ENCODE measurements at places on chromosomes 7 and 10. TPM values are rescaled to one million over a fixed set of nuclear protein-coding genes. Genes with fewer than 3 reads are reported as not detected.

Gene RNF148
- not detected for total RNA-seq

GRCh38 chr7:66281678-66282590, 76.8 kb downstream of the TPST1 start:
- no peak for DNase-seq

DNA sequence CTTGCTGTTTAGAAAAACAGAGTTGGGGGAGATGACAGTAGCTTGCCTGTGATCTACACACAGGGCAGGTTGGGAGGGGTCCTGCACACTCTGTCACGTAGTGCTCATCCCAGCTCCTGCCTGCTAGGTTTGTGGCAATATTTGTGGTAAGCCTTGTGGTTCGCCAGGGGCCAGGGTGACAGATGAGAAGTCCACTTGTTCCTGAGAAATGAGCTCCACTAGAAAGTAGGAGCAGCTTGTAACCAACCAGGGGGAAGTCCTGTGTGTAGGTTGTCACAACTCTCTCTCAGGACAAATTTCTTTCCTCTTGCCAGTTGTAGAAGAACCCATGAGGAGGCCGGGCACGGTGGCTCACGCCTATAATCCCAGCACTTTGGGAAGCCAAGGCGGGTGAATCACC, 147.0 kb downstream of the TCF7L2 start:
- DNase-seq, result no peak

Gene BEND7
- not detected for total RNA-seq

- no peak for DNase-seq
Observed at GRCh38 chr7:116897661-116898060, 35.3 kb downstream of the CAPZA2 start.

Gene PRR15
- not detected for total RNA-seq

Gene WDFY4
- 0.29 TPM for total RNA-seq

All from activated naive CD4-positive, alpha-beta T cell treated with anti-CD3 and anti-CD28 coated beads for 36 hours (primary cell).